ENCODE measurements at places on chromosomes 5 and 9.

DNA sequence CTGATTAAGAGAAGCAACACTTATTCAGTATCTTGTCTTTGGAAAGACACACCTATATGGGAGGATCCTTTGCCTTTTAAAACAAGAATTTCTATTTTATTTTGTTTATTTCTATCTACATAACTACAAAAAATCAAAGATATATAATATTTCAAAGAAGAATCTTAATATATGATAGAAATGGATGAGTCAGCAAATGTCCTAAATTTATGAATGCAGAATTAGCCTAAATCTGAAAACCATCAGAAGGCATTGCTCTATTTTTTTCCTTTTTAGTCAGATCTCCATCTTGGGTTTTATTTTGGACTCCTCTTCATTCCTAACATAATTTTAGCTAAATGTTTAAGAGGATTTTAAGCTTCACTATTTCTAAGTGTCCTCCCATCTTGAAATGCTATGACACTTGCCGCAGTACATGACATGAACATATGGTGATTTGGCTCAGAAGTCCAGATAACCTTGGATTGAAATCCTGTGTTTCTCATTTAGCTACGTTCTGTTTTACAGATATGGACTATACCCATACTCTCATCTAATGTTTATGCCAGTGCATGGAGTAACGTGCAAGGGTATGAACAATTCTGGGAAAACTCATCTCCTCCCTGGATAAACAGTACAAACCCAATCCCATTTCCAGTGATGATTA lies 1322.8 kb upstream of the DMAC1 start:
- no peak for DNase-seq

GRCh38 chr9:128084746-128085145 lies 16.7 kb downstream of the SLC25A25 start:
- no peak for DNase-seq

DNA sequence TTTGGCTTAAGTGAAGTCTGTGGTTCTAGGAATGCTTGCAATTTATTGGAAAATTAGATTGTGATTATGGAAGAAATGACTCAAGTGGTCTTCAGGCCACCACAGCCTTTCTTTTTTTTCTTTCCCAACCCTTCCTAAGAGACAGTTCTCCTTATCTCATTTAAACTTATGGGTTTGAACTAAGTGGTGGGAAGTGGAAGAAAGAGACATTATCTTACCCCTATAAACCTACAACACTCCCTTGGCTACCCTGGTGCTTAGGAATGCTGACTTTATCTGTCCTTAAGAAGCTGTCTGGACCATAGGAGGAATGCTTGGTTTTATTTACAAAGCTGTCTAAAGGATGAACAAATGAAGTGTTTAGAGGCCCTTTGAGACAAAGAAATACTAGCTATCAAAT lies 5.1 kb upstream of the ERAP1 start:
- DNase-seq = no peak

GRCh38 chr5:58043032-58043945 lies 416.6 kb downstream of the PLK2 start:
- no peak for DNase-seq

GRCh38 chr9:127223810-127224177 lies 40.8 kb upstream of the GARNL3 start:
- DNase-seq = no peak

- no peak for DNase-seq
These were observed 262.9 kb upstream of the PTPRD start for GRCh38 chr9:10875752-10876151.

- peak; percentile 68 for DNase-seq
These were observed 57.4 kb upstream of the PLPP6 start for GRCh38 chr9:4604678-4605095.
